ENCODE measurements at places on chromosomes 7 and 10. TPM values are rescaled to one million over a fixed set of nuclear protein-coding genes. Genes with fewer than 3 reads are reported as not detected.

MBLAC1 gene
- total RNA-seq: 0.52 TPM

OR2A5 gene
- total RNA-seq: not detected

DRGX gene
- not detected for total RNA-seq

PLPP4 gene
- 2.6 TPM for total RNA-seq

MKX gene
- total RNA-seq: not detected

TFPI2 gene
- 18.0 TPM for total RNA-seq

BEND7 gene
- total RNA-seq: 8.1 TPM

CPA1 gene
- total RNA-seq: not detected

CDC14C gene
- 0.06 TPM for total RNA-seq

PROSER2 gene
- 1.5 TPM for total RNA-seq

GPC2 gene
- 3.6 TPM for total RNA-seq

PNLIPRP3 gene
- not detected for total RNA-seq

NKX2-3 gene
- not detected for total RNA-seq
